ENCODE measurements at places on chromosomes 2 and 18. TPM values are rescaled to one million over a fixed set of nuclear protein-coding genes. Genes with fewer than 3 reads are reported as not detected.

Gene PLGLB1
- 0.38 TPM for total RNA-seq

Gene CROCC2
- total RNA-seq: not detected

Gene REG1B
- not detected for total RNA-seq

Gene SGO2
- total RNA-seq: 13.6 TPM

Gene SP9
- 3.2 TPM for total RNA-seq
